Naive thymus-derived CD4-positive, alpha-beta T cell (primary cell): ENCODE measurements at places on chromosomes 7 and 10.

DNA sequence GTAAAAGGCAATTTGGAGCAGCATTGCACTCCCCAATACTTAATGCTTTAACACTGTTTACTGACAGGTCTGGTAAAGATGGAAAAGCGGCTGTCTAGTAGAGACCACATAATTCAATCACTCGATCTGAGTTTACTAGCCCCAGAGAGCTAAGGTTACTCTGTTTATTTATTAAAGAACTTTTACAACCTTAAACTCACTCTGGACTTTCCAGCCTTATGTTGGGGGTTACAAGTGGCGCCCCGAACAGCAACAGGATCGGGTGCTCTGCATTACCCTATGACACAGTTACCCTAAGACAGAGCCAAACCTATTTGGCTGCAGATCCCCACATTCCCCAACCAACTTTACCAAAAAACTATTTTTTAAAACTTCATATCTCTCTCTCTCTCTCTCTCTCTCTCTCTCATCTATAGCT, 43.9 kb downstream of the MRPS24 start:
- DNase-seq: no peak

- no peak for DNase-seq
Measured at GRCh38 chr10:88995156-88995876, 4.7 kb downstream of the FAS start.

DNA sequence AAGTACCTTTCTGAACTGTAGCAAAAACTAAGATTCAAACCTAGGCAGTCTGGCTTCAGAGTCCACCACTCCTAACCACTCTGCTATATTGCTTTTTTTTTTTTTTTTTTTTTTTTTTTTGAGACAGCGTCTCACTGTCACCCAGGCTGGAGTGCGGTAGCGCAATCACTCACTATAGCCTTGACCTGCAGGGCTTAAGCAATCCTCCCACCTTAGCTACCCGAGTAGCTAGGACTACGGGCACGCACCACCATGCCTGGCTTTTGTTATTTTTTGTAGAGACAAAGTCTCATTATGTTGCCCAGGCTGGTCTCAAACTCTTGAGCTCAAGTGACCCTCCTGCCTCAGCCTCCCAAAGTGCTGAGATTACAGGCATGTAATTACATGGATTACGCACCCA, 10.1 kb upstream of the SLF2 start:
- no peak for DNase-seq

GRCh38 chr10:124298891-124299290, 119.8 kb downstream of the OAT start:
- no peak for DNase-seq

- no peak for DNase-seq
Measured at GRCh38 chr10:1268831-1269230, 212.6 kb downstream of the WDR37 start.
